A172 (cell line): ENCODE measurements at places on chromosomes 5 and 9.

DNA sequence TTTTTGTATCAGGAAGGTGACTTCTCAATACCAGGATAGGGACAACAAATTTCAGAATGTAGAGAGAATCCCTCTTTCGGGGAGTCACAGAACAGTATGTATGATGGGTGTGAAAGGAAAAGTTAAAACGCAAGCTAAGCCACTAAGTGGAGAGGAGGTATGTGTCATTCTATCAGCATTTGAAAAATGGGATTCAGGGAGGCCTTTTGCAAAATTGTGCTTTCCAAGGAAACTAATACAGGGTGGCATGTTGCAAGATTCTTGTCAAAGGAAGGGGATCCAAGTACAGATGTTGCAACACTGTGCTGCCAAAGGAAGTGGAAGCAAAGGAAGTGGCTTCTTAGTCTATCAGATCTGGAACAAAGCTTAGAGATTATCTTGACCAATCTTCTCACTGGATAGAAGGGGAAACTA is 12.6 kb upstream of the TNIP1 start:
- DNase-seq: peak; percentile 97

- no peak for DNase-seq
Measured at GRCh38 chr5:26492906-26493459, 545.4 kb downstream of the CDH9 start.

GRCh38 chr5:175603987-175604739 is 53.7 kb upstream of the HRH2 start:
- DNase-seq: no peak

DNA sequence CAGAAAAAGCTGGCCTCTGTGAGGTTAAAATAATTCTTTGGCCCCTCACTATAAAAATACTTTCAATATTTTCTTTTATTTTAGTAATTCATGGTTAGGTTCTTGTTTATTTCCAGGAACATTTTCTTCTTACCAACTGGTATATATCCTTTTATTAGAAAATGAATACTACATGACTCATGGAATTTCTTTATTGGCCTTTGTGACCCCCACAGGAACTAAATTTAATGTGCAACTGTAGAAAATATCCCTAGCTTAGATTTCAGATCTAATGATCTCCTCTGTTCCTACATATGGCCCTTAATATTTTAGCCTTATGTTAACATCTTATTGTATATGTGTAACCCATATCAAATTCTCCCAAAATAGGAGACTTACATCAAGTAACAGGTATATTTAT is 429.9 kb downstream of the NR2F1-AS1 start:
- peak; percentile 38 for DNase-seq

- DNase-seq: peak; percentile 64
Measured at GRCh38 chr5:57221049-57221568, 47.2 kb downstream of the GPBP1 start.

DNA sequence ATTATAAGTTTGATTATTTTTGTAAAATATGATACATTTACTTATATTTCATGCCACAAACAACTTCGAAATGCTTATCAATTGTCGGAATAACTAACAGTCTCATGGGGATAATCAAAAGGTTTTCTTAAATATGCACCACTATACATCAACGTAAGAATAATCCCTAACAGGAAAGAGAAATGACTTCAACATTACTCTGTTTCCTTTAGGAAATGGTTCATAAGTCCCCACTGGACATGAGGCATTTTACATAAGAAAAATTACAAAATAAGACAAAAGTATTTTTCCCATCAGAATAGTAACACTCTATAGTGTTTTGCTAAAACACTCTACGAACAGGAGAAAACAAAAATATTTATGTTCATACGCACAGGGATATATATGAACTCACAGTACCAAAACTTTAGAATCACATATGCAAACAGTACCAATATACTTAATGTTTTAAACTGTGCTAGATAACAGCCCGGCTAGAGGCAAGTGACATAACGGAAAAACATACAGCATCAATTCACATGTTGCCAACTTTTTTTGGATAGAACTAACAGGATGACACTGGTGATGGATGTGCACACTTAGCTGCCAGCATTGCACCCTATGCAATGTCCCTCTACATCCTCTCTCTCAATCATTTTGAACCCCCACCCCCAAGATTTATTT is 120.5 kb downstream of the NFIB start:
- DNase-seq: no peak

DNA sequence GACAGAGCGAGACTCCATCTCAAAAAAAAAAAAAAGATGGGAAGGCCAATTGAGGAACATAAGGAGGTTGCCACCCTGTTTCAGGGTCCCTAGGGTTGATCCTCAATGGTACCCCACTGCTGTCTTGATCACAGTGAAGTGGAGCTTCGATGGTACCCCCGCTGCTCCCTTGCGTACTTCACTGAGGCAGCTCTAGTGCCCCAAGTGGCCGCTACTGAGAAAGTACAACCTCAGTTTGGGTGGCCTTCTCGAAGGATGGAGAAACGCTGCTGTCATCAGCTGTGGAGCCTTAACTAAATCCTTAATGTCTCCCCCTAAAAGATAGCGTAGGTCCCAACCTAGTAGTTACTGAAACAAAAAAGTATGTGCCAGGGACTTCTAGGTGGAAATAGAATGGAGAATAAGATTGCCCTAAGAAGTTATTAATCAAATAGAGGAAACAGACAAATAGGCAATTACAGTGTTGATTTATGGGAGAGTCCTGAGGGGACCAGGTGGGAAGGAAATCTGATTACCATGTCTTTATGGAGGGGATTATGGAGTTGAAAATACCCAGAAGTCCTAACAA is 6.3 kb downstream of the TESK1 start:
- DNase-seq: peak; percentile 17

GRCh38 chr5:157273131-157273556 is 7.2 kb downstream of the CYFIP2 start:
- no peak for DNase-seq

GRCh38 chr5:1551426-1552301 is 27.9 kb upstream of the LPCAT1 start:
- DNase-seq: no peak

DNA sequence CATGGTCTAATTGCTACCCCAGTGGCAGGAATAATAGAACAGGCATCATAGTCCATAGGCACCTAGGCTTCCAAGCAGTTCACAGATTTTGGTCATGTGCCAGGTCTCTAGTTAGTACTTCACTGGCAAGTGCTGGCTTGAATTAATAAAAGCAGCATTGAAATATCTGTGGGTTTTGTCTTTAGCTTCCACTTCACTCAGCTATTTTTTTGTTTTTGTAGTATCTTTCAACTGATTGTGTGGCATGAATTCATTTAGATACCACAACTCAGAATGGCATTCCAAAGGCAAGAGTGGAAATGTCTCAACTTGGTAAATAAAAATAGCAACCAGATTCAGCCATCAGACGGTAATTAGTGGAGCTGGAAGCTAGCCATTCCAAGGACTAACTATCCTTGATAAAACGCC is 27.9 kb upstream of the ITGA2 start:
- peak; percentile 20 for DNase-seq

- DNase-seq: no peak
Measured at GRCh38 chr9:27329291-27329690, 32.3 kb upstream of the EQTN start.

DNA sequence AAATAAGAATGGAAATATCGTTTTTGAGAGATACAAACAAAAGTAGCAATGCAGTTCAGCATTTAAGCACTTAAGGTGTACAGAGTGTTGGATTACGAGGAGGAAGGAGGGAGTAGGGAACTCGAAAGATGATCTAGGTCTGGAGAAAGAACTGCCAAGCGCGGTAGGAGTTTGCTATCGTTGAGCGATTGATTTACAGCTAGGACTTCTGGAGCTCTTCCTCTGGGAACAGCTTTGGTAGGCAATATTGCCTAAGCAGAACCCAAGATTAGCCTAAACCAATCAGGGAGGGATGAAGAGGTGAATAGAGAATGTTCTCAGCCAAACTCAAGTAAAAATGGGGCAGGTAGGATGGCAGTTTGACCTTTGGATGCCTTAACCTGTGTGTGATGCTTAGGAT is 965 bp downstream of the CLTA start:
- DNase-seq: no peak

DNA sequence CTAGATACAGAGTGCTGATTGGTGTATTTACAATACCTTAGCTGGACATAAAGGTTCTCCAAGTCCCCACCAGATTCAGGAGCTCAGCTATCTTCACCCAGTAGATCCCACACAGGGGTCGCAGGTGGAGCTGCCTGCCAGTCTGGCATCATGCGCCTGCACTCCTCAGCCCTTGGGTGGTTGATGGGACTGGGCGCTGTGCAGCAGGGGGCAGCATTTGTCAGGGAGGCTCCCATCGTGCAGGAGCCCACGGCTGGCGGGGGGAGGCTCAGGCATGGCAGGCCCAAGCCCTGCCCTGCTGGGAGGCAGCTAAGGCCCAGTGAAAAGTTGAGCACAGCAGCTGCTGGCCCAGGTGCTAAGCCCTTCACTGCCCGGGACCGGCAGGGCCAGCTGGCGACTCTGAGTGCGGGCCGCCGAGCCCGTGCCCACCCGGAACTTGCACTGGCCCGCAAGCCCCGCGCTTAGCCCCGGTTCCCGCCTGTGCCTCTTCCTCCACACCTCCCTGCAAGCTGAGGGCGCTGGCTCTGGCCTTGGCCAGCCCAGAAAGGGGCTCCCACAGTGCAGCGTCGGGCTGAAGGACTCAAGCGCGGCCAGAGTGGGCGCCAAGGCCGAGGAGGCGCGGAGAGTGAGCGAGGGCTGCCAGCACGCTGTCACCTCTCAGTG is 314.1 kb upstream of the ATP10B start:
- no peak for DNase-seq

DNA sequence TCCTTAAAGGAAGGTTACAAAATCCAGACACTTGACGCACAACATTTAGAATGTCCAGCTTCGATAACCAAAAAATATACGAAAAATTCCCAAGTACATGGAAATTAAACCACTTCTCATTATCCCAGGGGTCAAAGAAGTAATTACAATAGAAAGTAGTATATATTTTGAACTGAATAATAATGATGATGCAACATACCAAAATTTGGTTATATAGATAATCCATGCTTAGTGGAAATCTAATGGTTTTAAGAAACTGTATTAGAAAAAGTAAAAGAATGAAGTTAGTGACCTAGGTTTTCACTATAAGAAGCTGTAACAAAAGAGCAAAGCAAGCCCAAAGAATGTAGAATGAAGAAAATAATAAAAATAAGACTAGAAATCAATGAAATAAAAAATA is 204.0 kb upstream of the PUM3 start:
- DNase-seq: no peak

DNA sequence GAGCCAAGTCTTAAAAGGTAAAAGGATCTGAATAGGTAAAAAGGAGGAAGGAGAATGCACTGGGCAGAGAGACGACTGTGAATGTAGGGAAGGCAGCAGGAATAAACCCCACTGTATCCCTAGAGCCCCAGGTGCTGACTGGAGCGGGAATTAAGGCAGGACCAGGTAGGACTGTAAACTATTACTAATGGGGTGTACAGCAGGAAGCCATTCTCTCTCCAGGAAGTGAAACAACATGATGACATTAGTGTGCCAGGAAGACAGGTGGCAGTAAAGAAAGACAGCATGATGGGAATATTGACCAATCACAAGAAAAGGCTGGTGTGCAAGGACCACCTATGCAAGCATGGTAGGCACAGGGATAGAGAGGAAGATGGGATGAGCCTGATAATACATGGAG is 433.0 kb downstream of the DNAH5 start:
- DNase-seq: no peak

DNA sequence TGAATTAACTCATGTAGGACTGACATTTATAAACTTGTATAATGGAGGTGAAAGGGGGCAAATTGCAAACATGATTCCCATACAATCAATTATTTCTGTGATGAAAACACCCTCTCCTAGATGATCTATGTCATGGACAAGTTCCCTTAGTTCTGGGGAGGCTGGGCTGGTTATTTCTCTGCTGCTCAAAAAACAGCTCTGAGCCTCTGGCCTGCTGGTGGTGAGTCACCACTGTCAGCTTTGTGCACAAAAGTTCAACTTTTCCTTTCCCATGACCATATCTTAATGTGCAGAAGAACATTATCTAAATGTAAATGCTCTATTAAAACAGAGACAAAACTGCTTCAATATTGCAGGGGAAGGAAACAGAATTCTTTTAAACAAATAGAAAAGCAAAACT is 85.0 kb downstream of the HMHB1 start:
- no peak for DNase-seq

- DNase-seq: no peak
Measured at GRCh38 chr9:72539824-72540347, 18.5 kb downstream of the TMC1 start.

DNA sequence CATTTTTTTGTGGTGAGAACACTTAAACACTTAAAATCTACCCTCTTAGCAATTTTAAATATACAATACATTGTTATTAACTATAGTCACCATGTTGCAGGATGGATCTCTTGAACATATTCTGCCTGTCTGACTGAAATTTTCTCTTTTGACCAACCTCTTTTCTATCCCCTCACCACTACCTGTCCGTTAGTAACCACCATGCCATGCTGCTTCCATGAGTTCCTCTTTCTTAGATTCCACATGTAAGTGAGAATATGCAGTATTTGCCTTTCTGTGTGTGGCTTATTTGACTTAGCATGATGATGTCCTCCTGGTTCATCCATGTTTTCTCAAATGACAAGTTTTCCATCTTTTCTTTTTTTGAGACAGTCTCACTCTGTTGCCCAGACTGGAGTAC is 48.5 kb upstream of the NAA35 start:
- DNase-seq: no peak

- DNase-seq: no peak
Measured at GRCh38 chr9:7147121-7148090, 389.6 kb downstream of the KDM4C start.

DNA sequence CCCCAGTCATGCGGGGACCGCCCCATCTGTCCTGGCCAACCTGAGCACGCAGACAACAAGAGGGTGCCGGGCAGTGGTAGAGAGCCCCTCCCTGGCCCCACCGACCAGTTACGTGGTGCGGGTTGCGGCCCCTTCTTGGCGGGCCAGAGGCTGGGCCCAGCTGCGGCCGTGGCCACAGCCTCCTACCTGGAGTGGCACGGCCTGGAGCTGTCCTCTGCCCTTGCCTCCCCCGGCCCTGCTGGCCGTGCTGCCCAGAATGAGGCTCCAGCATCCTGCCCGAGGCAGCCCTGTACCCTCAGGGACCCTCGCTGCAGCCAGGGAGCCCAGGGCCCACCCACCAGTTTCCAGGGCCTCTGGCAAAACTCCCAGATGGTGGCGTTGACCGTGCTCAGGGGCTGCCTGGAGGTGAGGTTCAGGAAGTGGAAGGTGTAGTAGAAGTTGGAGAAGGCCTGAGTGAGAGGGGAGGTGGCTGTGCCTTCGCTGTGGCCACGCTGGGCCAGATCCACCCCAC is 5.7 kb downstream of the ENTPD8 start:
- DNase-seq: no peak

- no peak for DNase-seq
Measured at GRCh38 chr5:179129607-179130071, 69.5 kb downstream of the ZNF354C start.

- DNase-seq: peak; percentile 1
Measured at GRCh38 chr5:12805165-12805698, 901.0 kb upstream of the CTNND2 start.

DNA sequence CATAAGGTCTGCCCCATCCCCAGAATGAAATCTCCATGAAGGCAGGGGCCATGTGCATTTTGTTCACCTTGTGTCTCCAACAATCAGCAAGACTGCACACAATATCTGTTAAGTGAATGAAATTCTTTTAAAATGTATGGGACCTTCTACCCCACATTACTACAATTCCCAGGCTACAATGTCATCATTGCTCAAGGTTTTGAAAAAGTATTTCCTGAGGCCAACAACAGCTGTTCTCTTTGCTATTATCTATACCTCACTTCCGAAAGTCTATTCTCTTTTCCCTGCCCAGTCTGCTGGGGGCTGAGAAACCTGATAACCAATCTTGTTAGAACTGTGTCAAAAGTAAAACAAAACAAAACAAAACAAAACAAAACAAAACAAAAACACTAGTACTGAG is 29.2 kb downstream of the HOMER1 start:
- DNase-seq: no peak

GRCh38 chr9:15856591-15856990 is 303.7 kb downstream of the CCDC171 start:
- DNase-seq: no peak
